ENCODE measurements at places on chromosomes 6 and 20.

DNA sequence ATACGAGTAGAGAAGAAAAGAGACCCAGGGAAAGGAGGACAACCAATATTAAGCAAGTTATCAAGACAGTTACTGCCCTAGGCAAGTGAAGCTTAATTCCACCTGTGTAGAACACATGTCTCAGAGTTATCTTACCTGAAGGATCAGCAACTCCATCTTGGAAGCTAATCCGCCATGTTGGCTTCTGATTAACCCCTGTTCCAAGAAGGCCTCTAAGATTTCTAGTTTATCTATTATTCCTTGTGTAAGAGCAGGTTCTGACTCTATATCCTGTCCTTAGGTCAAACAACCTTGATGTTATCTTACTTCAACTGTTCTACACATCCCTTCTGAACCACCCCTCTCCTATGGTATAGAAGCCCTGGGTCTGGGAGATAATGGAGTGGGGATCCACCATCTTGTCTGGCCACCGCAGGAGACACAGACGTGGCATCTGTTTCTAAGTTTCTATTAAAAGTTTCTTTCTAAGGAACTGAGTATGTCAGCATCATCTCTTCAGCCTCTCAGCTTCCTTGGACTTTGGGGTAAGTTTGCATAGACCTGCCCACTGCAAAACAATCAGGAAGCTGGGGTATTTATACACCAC, 27.7 kb upstream of the PTPN1 start:
- DNase-seq = no peak

- no peak for DNase-seq
Observed at GRCh38 chr20:24016607-24017457, 28.3 kb upstream of the GGTLC1 start.

- DNase-seq = no peak
Observed at GRCh38 chr6:72476051-72476450, 145.8 kb upstream of the KCNQ5 start.

- no peak for DNase-seq
Observed at GRCh38 chr6:64254558-64254957, 619.0 kb downstream of the PHF3 start.

GRCh38 chr6:12246900-12247299, 43.3 kb upstream of the EDN1 start:
- DNase-seq = no peak

DNA sequence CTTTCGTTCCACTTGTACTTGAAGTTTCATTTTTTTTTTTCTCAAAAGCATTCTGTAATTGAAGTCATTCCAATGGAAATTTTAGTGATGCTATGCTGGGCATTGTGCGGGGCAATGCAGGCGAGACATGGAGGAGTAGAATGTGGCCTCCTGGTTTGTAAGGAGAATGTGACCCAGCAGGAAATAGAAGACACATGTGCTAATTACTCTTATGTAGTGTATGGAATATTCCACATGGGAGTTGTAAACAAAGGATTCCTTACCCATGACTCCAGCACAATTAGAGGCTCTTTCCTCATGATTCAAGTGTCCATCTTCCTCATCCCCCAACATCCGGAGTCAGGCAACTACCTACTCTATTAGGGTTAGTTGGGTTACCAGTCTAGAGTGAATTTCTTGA, 14.9 kb upstream of the RFPL4B start:
- peak; percentile 88 for DNase-seq

DNA sequence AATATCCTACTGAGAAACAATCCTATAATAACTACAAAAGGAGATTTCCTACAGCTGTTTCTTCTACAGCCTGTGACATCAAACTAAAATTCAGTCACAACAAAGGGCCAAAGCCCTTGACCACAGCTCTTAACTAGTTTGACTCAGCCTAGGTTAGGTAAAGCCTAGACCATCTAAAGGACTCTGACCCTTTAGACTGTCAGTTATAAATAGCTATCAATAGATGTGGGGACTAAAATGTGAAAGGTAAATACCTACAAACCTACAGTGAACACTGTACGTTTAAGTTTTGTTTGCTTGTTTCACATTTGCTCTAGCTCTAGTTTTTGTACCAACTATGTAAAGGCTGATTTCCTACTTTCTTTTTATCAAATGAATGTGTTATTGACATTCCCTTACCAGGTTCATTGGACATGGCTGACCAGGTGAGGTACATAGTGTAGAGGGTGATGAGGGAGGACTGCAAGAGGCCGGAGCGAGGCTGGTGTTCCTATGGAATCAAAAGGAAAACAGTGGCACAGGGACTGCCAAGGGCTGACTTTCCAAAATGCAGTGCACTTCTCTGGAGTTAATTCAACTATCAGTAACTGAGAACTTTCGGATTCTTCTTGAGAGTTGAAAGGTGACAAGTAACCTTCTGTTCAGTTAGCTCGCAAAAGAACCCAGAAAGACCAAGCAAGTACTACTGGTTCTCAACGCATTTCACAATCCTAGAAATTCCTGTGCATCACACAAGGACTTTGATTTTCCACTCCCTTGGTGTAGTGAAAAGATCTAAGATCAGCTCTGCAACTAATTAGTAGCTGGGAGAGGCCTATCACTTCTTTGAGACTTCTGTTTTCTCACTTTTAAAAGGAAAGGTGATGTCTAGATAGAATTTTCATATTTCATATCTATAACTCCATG, 17.2 kb downstream of the SERINC3 start:
- DNase-seq = no peak

DNA sequence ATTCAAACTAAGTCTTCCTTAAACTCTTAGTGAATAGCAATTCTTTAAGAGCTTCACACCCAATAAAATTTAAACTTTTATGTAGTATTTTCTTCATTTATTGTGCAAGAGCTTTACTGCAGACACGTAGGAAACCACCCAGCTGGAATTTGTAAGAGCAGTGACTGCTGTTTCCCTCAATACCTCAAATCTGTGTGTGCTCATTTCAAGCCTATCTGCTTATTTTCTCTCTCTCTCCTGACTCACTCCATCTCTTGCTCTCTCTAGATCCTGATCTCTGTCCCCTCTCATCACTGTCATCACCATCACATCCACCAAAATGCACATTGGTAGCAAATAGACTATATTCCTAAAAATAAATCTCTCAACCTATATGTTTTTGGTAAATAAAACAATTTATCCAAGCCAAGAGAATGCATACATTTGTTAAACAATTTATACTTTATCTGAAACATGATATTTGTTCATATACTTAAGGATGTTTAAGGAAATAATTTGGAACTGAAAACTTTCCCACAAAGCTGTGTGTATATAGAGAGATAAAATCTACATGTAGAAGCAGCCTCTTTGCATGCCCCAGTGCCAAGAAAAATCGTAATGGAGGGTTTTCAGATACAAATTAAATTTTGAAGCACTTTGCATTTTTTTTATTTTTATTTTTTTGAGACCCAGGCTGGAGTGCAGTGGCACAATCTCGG, 273.0 kb downstream of the TFAP2A start:
- DNase-seq = peak; percentile 23

DNA sequence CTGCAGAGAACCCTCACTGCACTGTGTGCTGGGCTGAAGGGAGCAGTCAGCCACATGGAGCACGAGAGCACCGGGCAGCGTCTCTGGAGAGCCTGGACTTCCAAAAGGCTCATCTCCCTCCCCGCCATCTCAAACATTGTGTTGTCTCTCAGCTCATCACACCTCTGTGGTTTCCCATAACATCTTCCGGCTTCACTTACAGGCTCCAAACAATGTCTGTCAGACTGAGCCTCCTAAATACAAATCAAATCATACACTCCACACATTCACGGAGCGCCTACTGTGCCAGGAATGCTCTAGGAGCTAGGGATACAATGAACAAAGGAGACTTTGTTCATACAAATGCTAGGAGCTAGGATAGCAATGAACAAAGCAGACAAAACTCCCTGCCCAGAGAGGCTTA, 398.0 kb downstream of the RNGTT start:
- no peak for DNase-seq

GRCh38 chr20:36260316-36260715, 24.0 kb downstream of the AAR2 start:
- DNase-seq = no peak

DNA sequence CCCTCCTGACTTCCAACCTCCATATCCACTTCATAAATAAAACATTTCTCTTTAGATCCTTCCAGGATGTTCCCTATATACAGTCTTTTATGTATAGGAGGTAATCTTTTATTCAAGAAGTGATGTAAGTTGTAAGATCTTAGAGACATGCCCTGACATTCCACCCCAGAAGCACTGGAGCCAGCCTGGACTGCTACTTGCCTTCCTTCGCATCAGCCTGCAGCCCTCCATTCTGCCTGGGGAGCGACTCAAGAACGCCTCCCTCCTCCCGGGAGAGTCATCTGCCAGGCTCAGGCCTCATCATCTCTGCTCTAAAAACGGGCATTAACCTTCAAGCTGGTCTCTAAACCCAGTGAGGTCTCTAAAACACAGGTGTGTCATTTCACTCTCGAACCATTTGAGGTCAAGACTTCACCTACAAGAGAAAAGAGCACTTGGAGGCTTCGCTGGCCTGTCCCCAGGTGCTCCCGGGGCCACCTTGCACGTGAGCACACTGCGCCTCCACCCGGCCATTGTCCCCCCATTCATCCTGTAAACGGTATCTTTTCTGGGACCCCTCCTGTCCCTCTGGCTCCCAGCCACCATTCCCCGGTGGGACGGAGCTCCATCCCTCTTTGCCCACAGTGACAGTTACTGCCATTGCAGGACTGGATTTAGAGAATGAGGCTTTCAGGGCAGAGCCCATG, 107.5 kb upstream of the PDE10A start:
- no peak for DNase-seq

DNA sequence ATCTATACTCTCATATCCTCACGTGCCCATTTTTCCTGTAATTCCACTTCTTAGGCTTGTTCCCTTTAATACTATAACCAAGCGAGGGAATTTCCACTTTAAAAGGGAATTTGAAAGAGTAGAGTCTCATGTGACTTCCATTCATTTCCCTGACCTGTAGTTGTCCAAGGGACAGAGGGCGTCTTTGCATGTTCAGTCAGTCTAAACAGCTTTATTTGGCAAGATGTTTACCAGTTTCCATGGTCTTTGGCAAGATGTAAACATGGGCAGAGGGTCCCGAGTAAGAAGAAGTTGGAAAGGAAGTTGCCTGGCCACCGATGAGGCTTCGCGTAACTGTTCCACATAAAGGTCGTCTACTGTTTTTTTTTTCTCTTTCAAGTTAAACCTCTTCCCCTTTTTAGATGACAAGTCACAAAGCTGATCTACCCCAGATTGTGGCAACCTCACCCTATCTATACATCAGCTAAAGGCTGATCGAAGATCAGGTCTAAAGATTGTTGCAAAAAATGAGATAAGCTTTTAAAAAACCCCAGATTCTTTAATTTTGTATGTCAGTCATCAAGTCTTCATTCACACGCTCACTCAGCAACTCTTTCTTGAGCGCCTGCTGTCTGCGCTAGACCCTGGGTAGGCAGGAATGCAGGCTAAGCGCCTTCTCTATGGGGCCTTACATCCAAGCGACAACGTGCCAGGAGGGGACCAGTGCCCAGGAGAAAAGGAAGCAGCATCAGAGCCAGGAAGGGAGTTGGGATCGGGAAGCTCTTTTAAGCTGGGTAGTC, 31.7 kb upstream of the CCR6 start:
- no peak for DNase-seq

- no peak for DNase-seq
Observed at GRCh38 chr6:151022492-151022891, 157.0 kb downstream of the MTHFD1L start.

GRCh38 chr20:2485661-2486060, 15.1 kb upstream of the SNRPB start:
- DNase-seq = no peak

GRCh38 chr20:55830121-55830827, 175.0 kb downstream of the CBLN4 start:
- no peak for DNase-seq

DNA sequence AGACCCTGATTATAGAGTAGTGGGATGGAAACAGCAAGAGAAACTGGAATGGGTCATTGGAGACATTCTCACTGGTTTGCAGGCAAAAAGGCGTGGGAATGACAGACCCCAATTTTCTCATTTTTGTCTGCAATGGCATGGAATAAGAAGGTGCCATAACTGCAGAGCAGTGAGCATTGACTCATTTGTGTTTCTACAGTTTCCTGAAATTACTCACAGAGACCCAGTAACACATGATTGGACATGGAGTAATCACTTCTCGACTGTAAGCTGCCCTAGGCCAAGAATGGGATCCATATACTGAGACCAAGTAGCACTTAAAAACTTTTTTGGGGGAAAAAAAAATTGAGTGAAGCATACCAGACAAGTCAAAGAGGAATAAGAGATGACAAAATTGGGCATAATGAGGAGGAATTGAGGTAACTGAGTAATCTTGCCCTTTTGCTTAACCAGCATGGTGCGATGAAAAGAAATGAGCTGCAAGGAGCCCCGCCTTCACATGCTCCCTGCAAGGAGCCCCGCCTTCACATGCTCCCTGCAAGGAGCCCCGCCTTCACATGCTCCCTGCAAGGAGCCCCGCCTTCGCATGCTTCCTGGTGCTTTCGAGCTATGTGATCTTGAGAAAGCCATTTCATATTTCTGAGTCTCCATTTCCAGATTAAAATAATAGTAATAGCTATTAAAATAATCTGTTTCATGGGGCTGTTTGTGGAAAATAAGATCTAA, 44.1 kb downstream of the NHSL1 start:
- DNase-seq = no peak

GRCh38 chr20:11951696-11952095, 34.0 kb downstream of the BTBD3 start:
- DNase-seq = no peak

DNA sequence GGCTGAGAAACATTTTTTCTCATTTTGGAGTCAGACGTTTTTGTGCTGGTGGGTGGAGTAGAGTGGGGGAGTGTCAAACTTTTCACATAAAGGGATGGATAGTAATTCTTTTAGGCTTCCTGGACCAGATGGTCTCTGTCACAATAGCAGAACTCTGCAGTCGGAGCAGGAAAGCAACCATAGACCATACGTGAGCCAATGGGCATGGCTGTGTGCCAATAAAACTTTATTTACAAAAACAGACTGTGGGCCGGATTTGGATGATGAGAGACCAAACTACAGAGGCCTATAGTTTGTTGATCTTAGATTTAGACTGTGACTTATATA, 70.8 kb upstream of the SLC22A23 start:
- DNase-seq = no peak

GRCh38 chr6:136155191-136155590, 94.9 kb downstream of the MTFR2 start:
- DNase-seq = no peak

DNA sequence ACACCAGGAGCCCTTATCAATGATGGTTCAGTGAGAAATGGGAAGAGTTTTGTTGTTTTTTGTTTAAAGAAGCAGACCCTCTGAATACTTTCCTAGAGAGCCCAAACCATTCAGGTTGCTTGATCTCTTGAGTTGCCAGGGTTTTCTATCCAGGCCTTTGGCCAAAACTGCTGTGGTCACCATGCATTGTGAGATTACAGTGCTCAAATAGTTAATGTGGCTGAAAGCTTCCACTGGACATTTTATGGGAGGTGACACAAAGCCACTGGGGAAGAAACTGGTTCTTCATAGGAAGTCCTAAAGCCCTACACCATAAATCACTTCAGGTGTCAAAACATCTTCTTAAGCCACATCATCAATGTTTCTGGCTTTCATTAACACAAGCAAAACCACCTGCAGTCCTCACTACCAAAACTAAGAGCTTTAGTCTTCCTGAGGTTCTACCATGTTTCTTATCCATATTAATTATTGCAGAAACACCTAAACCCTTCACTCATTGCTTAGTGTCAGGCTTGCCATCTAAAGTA, 101.6 kb downstream of the IBTK start:
- no peak for DNase-seq

- no peak for DNase-seq
Observed at GRCh38 chr20:3976511-3976910, 38.8 kb downstream of the RNF24 start.

- no peak for DNase-seq
Observed at GRCh38 chr6:162750776-162751175, 23.0 kb downstream of the PACRG start.

- no peak for DNase-seq
Observed at GRCh38 chr6:20629509-20629908, 95.3 kb downstream of the CDKAL1 start.

Measured in BJ (cell line).